Cortex of kidney (tissue), 1 donor: ENCODE measurements at places on chromosomes 13 and 19.

GRCh38 chr19:14142262-14143190, 6.1 kb upstream of the ASF1B start:
- no peak for DNase-seq

GRCh38 chr19:47509170-47509847, 5.6 kb downstream of the NAPA start:
- DNase-seq: no peak

GRCh38 chr19:14915116-14915515, 26.2 kb upstream of the OR7C2 start:
- DNase-seq: no peak

DNA sequence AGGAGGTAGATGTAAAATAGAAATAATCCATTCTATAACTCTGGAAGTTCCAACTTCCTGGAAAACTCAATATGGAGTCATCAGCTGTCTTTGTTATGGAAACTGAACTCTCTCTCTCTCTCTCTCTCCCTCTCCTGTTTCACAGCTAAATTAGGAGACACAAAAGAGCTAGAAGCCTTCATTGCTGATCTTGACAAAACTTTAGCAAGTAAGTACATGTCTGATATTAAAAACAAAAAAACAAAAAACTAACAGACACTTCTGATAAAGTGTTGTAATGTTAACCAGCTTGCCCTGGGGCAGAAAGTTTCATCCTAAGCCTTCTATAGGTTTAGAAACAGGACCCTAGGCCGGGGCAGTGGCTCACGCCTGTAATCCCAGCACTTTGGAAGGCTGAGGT, 11.3 kb downstream of the RGCC start:
- no peak for DNase-seq

- DNase-seq: no peak
Measured at GRCh38 chr13:105087945-105088344, 1447.5 kb downstream of the EFNB2 start.

GRCh38 chr13:36788276-36788675, 30.7 kb upstream of the RFXAP start:
- no peak for DNase-seq

DNA sequence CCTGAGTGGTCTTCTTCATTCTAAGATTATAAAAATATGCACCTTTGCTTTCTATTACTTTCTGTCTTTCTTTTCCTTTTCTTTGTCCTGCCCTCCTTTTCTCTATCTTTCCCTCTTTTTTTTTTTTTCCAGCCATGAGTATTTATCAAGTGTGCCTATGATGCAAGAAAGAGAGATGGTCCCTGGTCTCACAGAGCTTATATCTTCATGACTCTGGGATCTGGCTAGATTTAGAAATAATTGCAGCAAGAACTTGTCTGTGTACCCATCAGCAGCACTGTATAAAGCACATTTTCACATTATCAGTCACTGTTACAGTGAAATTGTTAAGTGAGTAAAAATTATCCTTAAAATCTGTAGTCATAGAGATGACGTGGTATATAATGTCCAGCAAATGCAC, 31.6 kb upstream of the GAS6 start:
- DNase-seq: no peak

- DNase-seq: no peak
Measured at GRCh38 chr13:23020246-23020843, 160.4 kb upstream of the SGCG start.

- DNase-seq: no peak
Measured at GRCh38 chr19:15557223-15557622, 48.9 kb downstream of the CYP4F22 start.

DNA sequence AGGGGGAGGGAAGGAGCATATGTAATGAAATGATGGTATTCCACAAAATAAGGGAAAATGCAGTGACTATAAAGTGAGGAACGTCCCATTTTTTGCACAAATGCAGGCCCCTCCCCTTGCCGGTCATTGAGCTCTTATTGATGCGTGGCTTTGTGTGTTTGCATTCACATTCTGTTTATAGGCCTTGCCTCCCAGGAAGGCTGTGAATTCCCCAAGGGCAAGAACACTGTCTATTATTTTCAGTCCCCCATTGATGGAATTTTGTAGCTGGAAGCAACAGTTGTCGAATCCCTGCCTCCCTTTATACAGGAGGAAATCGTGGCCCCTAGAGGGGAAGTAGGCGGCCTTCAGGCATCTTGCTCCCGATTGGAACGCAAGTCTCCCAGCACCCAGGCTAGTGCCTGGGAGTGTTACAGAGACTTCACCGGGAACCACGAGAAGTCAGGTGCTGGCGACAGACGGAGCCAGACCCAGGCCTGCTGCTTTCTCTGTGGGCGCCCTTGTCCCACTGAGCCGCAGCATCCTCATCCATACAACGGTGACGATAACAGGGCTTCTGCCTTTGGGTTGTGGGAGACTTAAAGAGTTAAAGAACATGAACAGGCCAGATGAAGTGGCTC, 6.9 kb downstream of the SBSN start:
- DNase-seq: no peak

GRCh38 chr13:48161530-48162179, 66.8 kb upstream of the MED4 start:
- DNase-seq: no peak

GRCh38 chr19:44690131-44690440, 8.9 kb upstream of the CEACAM16 start:
- DNase-seq: no peak

- DNase-seq: no peak
Measured at GRCh38 chr19:5753743-5754142, 30.8 kb downstream of the PRR22 start.

DNA sequence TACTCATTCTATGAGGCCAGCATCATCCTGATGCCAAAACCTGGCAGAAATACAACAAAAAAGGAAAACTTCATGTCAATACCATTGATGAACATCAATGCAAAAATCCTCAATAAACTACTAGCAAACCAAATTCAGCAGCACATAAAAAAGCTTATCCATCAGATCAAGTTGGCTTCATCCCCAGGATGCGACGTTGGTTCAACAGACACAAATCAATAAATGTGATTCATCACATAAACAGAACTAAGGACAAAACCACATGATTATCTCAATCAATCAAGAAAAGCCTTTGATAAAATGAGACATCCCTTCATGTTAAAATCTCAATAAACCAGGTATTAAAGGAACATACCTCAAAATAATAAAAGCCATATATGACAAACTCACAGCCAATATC, 134.3 kb downstream of the UGGT2 start:
- no peak for DNase-seq

DNA sequence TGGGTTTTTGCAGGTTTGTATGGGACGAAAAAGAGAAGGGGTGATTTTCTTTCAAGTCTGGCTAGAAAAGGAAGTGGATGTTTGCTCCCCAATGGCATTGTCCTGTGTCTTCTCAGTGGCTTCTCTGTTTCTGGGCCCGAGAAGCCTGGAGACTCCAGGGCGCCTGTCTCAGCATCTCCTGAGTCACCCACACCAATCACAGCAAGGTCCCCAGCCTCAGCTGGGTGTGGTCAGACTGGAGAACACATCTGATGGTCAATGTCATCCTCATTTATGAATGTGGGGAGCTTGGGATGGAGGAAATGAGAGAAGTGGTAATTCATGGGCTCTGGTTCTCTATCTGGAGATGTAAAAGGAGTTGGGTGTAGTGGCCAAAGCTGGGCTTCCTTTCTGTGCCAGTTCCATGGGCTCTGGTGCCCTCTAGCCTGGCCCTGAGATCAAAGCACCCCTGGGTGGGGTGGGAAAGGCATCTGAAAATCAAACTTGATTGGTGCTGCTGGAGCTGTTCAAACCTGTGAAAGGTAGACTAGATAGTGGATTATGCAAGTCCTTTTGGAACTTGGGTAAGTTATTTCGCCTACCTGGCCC, 13.4 kb downstream of the RASL11A start:
- no peak for DNase-seq

- no peak for DNase-seq
Measured at GRCh38 chr19:1220976-1221903, 15.7 kb downstream of the STK11 start.

DNA sequence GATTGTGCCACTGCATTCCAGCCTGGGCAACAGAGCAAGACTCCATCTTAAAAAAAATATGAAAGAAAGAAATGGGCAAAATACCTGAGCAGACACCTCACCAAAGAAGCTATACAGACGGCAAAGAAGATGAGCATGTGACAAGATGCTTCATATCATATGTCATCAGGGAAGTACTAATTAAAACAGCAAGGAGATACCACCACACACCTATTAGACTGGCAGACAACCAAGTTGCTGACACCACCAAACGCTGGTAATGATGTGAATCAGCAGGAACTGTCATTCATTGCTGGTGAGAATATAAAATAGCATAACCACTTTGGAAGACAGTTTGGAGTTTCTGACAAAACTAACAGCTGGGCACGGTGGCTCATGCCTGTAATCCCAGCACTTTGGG, 11.5 kb upstream of the TFDP1 start:
- no peak for DNase-seq

DNA sequence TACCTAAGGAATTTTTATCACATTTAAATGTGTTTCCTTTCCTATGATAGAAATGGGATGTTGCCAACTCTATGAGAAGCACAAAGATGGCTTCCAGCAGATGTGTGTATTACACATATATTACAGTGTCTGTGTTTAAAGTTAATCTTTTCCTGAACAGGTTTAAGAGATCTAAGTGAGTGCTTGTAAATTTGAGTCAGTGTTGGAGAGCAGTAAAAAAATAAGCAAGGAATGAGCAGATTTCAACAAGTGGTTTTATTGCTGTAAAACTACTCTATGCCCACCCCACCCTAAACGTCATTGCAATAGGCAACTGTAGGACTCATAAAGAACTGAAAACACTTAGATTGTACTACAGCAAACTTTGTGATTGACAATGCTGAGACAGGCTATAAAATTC, 248.7 kb downstream of the KLF5 start:
- no peak for DNase-seq

DNA sequence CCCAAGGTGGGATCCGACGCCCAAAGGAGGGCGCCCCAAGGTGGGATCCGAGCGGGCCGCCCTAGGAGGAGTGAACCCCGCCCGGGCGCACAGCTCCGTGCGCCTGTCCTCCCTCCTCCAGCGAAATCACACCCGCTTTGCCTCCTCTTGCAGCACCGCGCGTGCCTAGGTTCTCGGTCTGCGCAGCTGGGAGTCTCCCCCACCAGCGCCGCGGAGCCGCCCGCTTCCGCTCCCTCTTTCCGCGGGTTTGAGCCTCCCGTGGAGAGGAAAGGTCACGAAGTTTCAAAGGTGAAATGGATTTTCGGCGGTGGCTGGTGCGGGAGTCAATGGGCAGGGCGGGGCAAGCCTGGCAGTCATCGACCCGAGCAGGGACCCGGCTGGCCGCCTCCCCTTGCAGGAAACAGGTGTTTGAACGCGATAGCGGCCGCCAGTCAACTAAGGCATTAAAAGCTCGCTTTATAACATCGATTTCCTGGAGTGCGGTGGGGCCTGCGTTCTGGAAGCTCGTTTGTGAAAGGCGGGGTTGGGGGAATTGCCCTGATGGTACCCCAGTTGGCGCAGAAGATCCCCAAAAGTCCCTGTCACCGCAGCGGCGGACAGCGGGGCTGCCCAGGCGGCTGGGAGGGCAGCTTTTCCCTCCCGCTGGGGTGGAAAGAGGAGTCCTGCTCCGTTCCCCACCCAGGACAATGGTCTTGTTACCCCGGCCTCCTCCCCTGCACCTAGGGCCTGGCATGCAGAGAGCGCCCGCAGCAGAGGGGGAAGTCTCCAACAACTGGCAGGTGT, 9.0 kb upstream of the SOX1 start:
- no peak for DNase-seq

- no peak for DNase-seq
Measured at GRCh38 chr13:31207661-31208552, 8.1 kb downstream of the B3GLCT start.

DNA sequence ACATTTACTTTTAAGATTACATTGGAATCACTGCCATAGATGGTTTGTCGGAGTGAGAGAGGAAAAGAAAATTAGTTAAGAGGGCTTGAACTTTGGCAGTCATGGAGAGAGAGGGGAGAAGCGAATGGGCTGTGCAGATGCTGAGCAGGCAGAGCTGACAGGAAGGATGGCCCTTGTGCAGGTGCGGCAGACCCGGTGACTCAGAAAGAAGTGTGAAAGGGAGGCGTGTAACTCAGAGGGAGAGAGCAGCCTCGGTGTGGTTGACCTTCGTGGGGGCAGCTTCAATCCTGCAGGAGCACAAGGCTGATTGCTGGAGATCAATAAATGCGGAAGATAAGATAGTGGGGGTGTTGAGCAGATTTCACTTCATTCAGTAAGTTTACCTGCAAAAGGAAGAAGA, 76.9 kb downstream of the TNFSF13B start:
- DNase-seq: no peak

DNA sequence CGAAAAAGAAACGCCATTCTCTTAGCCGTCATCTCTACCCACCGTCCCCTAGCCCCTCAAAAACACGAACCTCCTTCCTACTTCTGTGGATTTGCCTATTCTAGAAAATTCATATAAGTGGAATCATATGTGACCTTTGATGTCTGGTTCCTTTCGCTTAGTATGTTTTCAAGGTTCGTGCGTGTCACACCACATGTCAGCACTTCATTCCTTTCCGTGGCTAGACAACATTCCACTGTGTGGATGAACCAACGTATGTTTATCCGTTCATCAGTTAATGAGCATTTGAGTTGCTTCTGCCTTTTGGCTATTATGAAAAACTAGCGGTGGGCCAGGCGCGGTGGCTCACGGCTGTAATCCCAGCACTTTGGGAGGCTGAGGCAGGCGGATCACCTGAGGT, 14.0 kb upstream of the PPP1R12C start:
- no peak for DNase-seq

DNA sequence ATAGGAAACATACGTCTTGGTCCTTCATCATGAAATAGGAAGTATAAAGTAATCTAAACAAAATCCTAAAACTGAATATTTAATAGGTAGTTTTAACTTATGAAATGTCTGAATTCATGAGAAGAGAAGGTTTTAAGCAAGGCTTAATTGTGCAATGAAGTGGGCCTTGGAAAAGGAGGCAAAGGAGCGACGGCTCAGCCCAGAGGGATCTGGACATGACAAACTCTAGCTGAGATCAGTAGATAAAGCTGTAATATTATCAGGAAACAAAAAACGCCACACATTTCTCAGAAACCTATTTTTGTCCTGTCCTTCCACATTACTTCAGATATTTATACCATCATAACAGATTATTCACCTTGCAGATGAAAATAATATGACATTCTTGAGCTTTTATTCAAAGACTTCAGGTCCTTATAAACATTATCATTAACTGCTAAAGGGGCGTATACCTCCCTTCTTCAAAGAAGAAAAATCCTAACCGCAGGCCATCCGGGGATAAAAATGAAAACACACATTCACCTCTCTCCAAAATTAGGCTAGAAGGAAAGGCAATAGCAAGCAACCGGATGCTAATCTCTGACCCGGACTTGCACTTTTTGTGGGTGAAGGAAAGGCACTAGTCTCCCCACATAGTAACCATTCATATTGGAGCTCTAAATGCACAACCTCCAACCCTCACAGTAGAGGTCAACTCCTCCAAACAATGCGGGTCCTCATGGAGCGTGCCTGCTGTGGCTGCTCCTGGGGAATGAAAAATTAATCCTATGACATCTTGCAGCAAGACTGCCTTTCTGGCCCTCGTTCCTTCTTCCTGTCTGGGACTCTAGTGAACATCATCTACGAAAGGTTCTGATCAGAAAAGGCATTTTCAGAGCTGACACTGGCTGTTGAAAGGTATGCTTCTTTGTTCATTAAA, 108.8 kb downstream of the TBC1D4 start:
- no peak for DNase-seq
